Jurkat, Clone E6-1 (cell line): ENCODE measurements at places on chromosomes 6 and 20.

DNA sequence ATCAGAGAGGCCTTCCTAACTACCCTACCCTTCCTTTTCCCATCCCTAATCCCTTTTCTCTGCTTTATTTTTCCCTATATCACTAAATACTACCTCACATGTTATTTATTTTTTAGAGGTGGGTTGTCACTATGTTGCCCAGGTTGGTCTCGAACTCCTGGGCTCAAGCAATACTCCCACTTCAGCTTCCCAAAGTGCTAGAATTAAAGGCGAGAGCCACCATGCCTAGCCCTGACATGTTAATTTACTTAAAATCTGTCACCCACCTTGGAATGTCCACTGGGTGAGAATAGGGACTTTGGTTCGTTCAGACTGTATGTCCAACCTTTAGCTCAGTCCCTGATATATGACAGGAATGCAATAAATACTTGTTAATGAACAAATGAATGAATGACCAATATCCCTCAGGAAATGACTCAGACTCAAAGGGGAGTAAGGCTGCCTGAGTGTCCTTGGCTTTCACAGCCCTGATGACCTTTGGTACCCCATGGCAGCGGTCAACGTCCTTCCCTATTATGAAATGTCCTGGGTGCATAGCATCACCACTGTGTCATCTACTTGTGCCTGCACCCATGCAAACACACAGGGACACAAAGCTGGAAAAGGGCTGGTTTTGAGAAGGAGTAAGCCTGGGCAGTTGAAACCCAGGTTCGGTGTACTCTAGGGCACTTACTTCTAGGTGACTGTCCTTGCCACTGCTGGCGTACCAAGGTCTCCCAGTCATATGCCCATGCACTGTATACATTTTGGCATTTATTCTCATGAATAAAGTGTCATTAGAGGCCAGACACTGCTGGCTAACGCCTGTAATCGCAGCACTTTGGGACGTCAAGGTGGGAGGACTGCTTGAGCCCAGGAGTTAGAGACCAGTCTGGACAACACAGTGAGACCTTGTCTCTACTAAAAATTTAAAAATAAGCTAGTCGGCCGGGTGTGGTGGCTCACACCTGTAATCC is 26.5 kb downstream of the BCL2L1 start:
- DNase-seq = no peak

- DNase-seq = no peak
Observed at GRCh38 chr6:25627001-25627400, 25.0 kb upstream of the SCGN start.

- no peak for DNase-seq
Observed at GRCh38 chr6:4939241-4939640, 64.6 kb downstream of the RPP40 start.

GRCh38 chr6:75281653-75282052 is 2.9 kb downstream of the TMEM30A start:
- DNase-seq = no peak

DNA sequence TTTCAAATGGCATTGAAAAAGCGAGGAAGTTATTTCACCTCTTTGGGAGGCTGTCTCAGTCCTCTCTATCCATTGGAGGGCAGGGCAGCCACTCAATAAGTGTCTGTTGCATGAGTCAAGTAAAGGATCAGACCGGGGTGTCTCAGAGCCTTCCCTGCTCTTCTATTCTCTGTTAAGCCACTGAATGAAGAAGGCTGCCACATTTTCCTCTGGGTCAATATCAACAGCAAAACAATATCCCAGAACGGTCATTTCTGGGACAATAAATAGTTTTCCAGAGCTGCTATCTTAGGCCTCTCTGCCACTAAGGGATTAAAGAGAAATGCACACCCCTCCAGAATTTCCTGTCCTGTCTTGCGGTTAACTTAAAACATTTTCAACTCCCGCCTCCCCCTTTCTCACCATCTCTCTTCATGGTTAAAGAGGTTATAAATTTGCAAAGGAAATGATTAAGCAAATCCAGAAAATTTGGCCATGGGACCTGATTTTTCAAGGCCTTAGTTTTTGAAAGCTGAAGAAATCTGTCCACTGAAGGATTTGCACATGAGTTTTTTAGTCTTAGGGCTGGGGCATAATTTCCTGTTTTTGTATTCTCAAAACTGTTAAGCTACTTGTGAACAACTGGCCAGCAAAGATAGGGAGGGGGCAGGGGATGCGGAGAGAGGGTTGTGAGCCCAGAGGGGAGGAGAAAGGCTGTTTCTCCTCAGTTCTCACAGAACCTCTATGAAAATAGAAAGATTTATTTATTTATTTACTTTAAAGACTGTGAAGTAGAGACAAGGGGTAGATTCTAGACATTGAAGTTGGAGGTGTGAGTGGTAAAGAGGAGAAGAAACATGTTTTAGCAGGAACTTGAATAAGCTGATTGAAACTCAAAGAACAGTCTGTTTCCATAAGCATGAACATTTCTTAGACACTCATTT is 135.7 kb downstream of the BCAS1 start:
- DNase-seq = no peak

DNA sequence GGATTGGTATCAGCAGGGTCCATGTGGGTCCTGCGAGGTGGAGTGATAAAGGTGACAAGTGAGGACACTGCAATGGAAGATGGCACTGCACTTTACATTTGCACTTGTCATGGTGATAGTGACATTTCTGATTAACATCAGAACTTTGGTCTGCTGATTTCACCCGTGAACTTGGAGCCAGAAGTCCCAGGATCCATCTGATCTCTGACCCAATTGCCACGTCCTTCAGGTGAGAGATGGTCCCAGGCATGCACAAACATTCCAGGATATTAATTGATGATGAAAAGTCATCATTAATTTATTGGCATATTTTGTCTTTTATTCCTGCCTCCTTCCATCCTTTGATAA is 9.8 kb upstream of the GHRH start:
- DNase-seq = no peak

- no peak for DNase-seq
Observed at GRCh38 chr6:128167552-128167951, 266.7 kb upstream of the THEMIS start.

- DNase-seq = no peak
Observed at GRCh38 chr6:23498013-23498412, 628.0 kb upstream of the NRSN1 start.
